ENCODE measurements at places on chromosomes 2 and 18.

GRCh38 chr2:238456970-238457926 is 30.5 kb downstream of the ASB1 start:
- no peak for DNase-seq

DNA sequence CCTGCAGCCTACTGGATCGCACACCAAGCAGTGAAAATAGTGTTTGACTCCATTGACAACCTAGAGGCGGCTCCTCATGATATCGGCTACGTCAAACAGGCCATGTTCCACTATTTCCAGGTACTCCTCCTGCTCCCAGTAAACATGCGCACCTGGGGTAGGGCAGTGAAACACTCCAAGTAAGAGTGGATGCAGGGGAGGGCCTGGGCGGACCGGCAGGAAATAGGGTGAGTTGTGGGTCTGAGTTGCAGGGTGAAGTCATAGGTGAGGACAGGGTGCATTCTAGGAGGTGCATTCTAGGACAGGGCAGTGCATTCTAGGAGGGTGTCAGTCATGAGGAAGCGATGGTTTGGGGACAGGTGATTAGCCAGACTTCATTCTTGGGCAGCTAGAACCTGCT is 5.0 kb downstream of the NAGK start:
- DNase-seq: no peak

DNA sequence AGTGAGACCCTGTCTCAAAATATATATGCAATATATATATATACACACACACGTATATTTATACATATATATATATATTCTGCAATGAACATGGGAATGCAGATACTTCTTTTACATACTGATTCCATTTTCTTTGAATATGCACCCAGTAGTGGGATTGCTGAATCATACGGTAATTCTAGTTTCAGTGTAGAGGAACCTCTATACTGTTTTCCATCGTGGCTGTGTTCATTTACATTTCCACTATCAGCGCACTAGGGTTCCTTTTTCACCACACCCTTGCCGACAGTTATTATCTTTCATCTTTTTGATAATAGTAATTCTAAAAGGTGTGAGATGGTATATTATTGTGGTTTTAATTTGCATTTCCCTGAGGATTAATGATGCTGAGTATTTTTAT is 52.3 kb upstream of the SLC39A10 start:
- no peak for DNase-seq

DNA sequence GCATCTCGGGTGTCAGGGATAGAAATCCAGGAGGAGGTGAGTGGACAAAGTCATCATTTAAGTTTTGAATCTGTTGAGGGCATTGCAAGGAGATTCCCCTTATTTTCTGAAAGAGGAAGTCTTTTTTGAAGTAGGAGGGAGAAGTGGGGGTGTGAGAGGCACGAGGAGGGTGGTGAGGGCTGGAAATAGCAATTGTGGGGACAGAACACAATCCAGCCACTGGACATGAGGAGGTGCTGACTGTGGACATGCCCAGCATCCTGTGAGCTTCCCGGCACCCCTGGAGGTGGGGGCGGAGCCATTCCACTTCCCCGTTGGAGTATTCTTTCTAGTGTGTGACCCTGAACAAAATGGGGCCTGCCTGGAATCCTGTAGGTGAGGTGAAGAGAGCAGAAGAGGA is 310.7 kb upstream of the EPAS1 start:
- no peak for DNase-seq

DNA sequence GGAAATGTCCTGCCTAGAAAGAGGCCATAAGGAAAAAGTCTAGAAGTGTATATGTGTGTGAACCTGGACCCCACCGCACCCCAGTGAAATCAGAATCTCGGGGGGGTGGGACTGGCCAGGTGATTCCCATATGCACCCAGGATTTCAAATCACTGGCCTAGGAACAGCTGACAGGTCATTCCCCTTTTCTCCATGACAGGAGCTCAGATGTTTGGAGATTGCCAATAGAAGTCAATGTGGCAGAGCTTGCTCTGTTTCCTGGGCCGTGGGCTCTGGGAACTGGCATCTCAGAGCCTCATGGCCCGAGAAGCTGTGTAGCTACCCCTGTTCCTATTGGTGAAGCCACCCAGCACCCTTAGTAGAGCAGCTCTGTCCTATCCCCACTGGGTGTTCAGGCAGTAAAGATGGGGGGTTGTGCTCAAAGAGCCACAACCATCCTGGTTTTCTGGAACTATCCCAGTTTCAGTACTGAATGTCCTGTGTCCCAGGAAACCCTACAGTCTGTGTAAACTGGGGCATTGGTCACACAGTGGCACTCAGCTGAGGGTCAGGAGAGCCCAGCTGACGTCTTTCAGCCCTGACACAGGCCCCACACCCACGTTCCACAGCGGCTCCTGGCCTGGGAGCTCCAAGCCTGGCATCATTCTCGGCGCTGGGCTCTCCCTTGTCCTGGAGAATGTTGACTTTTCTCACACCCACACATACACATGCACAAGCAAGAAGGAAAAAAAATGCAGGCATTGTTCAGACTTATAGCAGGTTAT is 18.9 kb downstream of the GNLY start:
- no peak for DNase-seq

GRCh38 chr2:191835539-191836350 is 11.1 kb downstream of the CAVIN2 start:
- no peak for DNase-seq

GRCh38 chr18:59779979-59780378 is 82.8 kb upstream of the CCBE1 start:
- no peak for DNase-seq

GRCh38 chr2:130307850-130308249 is 34.8 kb upstream of the IMP4 start:
- no peak for DNase-seq

DNA sequence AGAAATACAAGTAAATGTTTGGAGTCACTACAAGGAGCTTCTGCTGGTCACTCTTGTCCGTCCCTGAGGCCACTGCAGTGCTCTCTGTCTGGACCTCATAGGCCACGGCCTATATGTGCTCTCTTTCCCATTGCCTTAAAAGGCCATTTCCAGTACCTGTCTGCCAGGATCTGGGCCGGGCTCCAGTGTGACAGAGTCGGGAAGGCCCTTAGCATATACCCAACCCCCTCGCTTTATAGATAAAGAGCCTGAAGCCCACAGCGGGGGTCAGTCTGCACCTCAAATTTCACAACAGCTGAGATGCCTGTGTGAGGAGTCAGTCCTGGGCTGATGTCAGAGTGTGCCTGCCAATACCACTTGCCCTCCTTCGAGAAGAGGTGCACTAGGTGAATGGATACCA is 39.9 kb downstream of the ADD2 start:
- DNase-seq: no peak

GRCh38 chr2:43018179-43019024 is 208.0 kb downstream of the ZFP36L2 start:
- no peak for DNase-seq

- no peak for DNase-seq
These were observed 49.7 kb upstream of the SIGLEC15 start for GRCh38 chr18:45775743-45776142.

DNA sequence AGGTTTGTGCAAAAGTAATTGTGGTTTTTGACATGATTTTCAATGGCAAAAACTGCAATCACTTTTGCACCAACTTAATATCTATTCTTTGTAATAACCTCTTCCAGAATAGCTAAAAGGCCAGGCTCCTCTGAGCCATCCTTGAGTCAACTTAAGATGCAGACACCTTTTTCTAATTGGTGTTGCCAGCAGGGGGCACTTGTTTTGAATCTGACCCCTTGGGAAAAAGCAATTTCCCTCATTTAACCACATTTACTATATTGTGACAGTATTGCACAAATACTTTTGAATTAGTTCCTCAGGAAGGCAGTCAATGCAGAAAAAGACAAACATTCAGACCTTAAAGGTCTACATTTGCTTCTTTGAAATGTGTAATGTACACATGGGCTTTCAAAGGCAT is 78.6 kb upstream of the GALNT5 start:
- no peak for DNase-seq

DNA sequence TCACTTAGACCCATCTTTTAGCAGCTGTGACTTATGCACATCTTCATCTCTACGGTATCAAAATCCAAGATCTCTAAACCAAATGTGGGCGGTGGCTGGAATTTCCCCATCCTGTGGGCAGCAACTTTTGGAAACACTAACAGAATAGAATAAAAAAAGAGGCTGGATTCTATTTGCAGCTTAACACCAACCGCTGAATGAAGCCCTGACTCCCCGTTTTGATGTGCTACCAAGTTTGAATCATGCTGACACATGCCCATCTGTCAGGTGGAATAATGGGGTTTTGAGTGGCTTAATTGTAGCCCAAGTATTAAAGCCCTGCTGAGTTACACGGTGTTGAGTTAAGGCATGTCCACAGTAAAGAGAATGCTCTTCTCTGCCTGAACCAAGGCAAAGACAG is 165.2 kb downstream of the MTCL1 start:
- no peak for DNase-seq

GRCh38 chr18:7666195-7666776 is 99.2 kb downstream of the PTPRM start:
- DNase-seq: no peak

- no peak for DNase-seq
These were observed 395.6 kb downstream of the ARHGAP15 start for GRCh38 chr2:143524559-143525401.

DNA sequence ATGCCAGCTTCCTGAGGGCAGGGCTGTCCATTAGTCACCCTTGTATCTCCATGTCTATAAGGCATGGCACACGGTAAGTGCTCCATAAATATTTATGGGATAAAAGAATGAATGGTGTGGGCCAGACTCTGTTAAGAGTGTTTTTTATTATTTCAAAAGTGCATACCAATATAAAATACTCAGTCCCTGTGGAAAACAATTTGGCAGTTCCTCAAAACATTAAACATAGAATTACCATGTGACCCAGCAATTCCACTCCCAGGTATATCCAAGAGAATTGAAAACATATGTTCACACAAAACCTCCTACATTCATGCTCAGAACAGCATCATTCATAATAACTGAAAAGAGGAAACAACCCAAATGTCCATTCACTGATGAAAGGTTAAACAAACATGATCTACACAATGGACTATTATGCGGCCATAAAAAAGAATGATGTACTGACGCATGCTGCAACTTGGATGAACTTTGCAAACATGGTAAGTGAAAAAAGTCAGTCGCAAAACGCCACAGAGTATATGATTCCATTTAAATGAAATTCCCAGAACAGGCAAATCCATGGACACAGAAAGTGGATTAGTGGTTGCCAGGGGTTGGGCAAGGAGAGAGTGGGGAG is 69.1 kb upstream of the TCF7L1 start:
- no peak for DNase-seq

- no peak for DNase-seq
These were observed 62.1 kb upstream of the HDAC4 start for GRCh38 chr2:239462671-239463506.

- DNase-seq: no peak
These were observed 162.9 kb downstream of the NAPG start for GRCh38 chr18:10688766-10689165.

DNA sequence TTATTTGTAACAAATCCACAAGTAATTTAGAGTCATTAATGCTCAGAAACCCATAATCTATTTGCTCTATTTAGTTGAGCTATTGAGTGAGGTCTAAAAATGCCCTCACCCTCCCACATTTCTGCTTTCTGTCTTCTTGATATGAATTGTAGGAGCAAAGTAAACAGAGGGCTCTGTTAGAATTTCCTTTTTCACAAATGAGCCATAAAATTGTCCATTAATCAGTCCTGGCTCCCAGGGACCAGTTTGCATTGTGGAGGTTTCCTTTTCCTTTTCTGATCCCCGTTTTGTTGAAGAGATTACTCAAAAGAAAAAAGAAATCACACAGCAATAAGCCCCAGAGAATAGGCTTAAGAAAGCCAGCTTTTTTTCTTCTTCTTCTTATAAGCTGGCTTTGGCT is 476.7 kb downstream of the EPHA4 start:
- no peak for DNase-seq

- no peak for DNase-seq
These were observed 2.0 kb downstream of the SMAD2 start for GRCh38 chr18:47928466-47928865.

DNA sequence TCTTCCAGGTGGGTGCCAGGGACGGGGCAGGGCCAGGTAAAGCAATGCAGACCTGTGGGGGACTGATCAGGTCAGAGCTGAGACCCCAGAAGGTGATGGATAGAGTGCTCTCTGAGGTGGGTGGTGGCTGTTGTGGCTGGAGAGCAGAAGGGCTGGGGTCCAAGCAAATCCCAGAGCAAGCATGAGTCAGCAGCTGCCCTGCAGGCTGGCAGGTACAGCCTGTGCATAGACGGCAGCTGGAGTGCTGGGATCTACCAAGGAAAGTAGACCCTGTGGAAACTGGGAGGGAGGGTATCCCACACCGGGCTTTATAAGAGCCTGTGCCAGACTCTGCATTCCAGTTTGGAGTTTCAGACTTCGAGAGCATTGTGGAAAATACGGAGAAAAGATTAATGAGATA is 663 bp downstream of the TRIM54 start:
- no peak for DNase-seq

DNA sequence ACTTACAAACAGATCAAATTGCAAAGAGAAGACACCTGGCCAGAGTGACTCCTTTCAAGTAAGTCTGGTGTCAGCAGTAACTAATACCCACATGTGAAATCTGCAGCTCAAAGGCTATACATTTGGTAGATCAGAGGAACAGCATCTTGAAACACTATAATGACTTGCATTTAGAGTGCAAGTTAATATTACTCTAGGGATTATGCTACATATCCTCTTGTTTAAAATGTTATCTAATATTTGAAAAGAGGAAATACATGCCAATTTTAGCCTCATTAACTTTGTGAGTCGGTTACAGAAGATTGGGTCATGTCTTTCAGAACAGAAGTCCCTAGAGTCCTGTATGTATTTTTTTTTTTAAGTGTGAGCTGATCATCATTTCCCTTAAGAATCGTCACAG is 15.2 kb downstream of the LANCL1 start:
- no peak for DNase-seq

DNA sequence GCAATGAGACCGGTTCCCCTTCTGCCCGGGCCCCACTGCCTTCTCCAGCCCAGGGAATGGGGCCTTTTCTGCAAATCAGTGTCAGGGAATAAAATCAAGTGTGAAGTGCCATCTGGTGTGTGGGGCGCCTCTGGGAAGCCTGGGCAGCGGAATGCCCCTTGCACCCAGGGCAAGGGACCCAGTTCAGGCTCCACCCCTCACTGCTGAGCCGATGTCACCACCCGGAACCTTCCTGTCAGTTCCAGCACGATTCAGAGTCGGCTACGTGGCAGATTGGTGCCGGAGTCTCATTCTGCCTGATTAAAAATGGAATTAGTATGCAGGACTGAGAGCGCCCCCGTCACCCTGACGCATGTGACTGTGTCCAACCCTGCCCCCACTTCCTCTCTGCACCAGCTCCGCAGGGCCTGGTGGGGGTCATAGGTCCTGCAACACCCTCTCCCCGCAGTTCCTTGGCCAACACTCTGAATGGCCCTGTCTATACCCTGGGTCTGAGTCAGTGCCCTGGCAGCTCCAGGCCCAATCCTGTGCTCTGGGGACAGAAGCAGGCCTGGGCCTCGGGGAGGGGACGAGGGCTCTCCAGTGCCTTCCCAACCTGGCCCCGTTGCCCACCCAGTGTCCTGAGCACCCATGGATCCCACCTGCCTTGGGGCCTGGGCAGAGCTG is 8.2 kb upstream of the ALPI start:
- no peak for DNase-seq

Data from stimulated activated CD4-positive, alpha-beta T cell treated with anti-CD3 and anti-CD28 coated beads, TNF-alpha, amount 100 ng/mL, for 1 hour (primary cell).